ENCODE measurements at places on chromosomes 7 and 10.

DNA sequence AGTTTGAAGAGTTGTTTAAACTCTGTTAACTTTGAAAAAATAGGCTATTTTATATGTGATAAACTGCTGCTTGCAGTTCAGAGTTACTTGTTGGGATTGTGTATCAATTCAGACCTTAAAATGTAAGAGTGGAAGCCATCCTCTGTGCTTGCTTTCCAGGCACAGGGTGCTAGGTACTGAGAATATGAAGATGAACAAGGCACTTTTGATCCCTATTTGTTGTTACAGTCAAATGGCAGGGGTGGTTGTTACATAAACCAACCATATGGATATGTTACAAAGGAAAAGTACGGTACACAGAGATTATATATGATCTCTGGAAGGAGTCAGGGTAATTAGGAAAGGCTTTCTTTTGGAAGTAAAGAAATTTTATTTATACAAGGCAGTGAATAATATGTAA is 63.8 kb downstream of the REEP3 start:
- no peak for DNase-seq

GRCh38 chr10:110827410-110827809 is 44.3 kb upstream of the PDCD4 start:
- peak; percentile 61 for DNase-seq

DNA sequence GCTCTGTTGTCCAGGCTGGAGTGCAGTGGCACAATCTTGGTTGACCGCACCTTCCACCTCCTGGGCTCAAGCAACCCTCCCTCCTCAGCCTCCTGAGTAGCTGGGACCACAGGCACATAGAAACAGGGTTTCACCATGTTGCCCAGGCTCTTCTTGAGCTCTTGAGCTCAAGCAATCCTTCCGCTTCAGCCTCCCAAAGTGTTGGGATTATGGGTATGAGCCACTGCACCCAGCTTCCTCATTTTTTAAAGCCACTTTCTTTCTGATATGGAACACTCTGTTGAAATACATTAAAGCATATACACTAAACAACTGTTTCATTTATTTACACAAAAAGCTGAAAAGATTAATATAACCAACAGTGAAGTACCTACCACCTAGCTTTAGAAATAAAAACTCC is 117.2 kb downstream of the CLEC2L start:
- no peak for DNase-seq

GRCh38 chr7:15783987-15784693 is 97.7 kb upstream of the MEOX2 start:
- DNase-seq, result no peak

- DNase-seq, result no peak
These were observed 27.3 kb downstream of the CSTF2T start for GRCh38 chr10:51672039-51672535.

GRCh38 chr7:80735330-80735729 is 96.9 kb downstream of the CD36 start:
- no peak for DNase-seq

DNA sequence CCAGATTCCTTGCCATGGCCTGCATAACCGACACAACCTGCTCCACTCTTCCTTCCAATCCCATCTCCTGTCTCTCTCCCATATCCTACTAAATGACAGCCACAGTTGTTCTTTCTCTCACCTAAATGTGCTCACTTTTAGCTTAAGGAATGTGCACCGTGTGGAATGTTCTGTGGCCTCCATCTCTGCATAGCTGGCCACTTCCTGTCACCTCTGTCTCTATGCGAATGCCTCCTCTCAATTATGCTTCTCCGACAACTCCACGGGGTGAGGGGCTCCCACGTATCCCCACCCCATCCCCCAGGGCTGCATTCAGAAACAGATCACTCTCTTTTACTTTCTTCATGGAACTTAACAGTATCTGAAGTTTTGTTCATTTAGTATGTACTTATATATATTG is 110.7 kb downstream of the RAB18 start:
- no peak for DNase-seq

DNA sequence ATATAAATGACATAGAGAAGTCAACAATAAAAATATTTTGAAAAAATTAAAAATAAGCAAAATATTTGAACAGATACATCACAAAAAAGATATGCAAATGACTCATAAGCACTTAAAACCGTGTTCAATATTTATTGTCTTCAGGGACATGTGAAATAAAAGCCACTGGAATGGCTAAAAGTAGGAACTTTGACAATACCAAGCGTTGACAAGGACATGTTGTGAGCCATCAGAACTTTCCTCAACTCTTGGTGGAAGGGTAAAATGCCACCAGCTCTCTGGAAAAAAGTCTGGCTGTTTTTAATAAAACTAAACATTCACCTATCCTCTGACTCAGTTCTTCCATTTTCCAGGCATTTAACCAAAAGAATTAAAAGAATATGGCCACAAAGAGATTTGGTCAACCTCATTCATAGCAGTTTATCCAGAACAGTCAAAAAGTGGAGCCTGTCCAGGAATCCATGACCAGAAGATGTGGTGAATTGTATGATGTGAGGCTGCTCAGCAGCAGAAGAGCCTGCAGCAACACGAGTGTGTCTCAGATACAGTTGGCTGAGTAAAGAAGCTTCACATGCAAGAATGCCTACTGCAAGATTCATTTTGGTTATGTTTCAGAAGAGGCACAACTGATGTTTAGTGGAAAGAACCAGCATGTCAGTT is 7.1 kb upstream of the KLF6 start:
- DNase-seq, result peak; percentile 90

GRCh38 chr7:120998996-120999565 is 10.6 kb downstream of the CPED1 start:
- DNase-seq, result no peak
